ENCODE measurements at places on chromosomes 7 and 10.

DNA sequence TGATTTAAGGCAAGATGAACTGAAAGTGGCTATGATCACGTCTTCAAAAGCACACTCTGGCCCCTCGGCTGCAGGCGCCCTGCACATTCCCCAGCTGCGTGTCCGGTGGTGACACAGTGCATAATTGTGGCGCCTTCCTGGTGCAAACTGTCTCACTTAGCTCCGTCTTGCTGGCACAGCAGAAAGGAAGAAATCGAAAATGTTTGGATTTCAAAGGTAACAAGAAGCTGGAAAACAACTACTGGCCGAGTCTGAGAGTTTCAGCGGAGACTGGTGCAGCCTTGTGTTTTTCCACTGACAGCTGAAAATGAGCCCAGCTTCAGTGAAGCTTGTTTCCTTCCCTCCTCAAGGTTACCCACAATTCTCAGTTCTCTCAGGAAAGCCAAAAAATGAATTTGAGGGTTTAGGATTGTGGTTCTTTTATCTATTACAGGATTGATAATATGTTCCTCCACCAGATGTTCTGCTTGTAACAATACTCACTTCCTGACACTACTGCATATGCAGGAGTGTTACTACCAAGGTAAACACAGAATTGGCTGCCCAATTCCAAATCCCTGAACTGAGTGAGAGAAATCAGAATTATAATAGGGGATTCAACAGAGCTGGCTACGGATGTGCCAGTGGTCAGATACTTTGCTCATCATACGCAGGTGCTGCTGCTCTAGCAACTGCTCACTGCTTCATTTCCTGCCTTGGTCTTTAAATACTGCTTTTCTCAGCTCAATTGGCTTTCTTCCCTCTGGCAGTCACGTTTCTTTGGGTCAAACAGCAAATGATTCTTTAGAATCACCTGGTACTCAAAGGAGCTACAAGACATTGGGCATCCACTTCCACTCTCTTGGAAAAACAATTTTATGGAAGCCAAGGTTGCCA lies 63.7 kb downstream of the TRUB1 start:
- no peak for DNase-seq

DNA sequence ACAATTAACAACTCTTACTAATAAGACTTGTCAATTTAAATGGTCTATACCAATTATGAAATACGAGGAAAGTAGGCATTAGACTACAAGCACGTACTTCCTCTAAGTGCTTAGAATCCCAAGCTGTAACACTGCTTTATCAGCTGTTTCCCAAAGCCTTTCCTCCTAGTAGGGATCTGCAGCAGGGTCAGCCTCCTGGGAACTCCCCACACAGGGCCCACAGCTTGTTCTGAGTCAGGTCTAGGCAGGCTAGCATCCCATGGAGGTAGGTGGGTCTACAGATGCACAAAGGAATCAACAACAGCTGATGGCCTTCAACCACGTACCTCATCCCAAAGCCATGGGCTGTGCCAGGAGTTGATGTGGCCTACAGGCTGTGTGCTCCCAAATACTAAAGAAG lies 14.7 kb downstream of the MMS19 start:
- no peak for DNase-seq

GRCh38 chr7:11830582-11831155 lies 1.3 kb downstream of the THSD7A start:
- DNase-seq = peak; percentile 55

GRCh38 chr10:58016614-58017013 lies 251.1 kb downstream of the IPMK start:
- no peak for DNase-seq

DNA sequence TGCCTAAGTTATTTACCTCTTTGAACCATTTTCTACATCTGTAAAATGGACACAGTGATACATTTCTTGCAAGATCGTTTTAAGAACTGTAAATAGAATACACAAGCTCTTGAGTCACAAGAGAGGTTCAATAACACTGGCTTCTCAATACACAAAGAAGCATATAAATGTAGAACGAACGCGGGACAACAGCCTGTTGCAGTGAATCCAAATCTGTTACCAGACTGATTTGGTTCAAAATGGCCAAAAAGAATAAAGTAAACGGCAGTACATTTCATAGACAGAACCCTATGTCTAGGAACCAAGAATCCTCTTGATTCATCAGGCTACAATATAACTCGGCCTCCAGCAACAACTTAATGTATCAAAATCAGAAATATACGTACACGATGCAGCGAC lies 701 bp downstream of the MTPAP start:
- DNase-seq = no peak

GRCh38 chr10:63115732-63116383 lies 17.3 kb upstream of the NRBF2 start:
- no peak for DNase-seq

GRCh38 chr10:127408733-127409132 lies 140.4 kb upstream of the NPS start:
- DNase-seq = no peak

DNA sequence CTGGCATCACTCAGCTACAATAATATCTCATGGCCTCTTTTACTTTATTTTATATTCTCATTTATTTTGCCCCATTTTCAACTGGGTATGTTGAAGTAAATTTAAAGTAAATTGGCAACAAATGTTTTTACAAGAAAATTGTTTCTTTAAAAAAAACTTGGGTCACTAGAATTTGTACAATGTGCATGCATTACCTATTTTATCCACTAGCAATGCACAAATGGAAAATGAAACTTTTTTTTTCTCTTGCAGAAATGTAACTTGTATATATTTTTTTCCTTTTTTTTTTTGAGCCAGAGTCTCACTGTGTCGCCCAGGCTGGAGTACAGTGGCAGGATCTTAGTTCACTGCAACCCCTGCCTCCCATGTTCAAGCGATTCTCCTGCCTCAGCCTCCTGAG lies 10.3 kb upstream of the H2AZ2 start:
- DNase-seq = no peak

DNA sequence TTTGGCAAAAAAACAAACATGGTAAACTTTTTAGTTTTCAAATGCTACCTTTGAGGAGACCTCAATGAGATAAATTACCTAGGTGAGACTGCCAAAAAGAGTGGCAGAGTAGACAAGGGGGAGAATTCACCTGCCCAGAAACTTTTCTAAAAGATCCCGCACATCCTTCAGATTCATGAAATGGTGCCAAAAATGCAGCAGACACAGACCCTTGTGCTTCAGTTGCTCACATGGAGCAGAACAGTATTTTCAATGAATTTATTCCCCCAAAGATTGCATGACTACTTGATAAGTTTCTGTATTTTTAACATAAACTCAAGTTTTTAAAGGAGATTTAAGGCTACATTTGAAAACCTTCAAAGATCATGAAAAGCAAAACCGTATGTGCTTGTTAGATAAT lies 270.0 kb downstream of the TRIL start:
- no peak for DNase-seq

GRCh38 chr10:58972576-58973234 lies 203.7 kb upstream of the PHYHIPL start:
- DNase-seq = no peak

DNA sequence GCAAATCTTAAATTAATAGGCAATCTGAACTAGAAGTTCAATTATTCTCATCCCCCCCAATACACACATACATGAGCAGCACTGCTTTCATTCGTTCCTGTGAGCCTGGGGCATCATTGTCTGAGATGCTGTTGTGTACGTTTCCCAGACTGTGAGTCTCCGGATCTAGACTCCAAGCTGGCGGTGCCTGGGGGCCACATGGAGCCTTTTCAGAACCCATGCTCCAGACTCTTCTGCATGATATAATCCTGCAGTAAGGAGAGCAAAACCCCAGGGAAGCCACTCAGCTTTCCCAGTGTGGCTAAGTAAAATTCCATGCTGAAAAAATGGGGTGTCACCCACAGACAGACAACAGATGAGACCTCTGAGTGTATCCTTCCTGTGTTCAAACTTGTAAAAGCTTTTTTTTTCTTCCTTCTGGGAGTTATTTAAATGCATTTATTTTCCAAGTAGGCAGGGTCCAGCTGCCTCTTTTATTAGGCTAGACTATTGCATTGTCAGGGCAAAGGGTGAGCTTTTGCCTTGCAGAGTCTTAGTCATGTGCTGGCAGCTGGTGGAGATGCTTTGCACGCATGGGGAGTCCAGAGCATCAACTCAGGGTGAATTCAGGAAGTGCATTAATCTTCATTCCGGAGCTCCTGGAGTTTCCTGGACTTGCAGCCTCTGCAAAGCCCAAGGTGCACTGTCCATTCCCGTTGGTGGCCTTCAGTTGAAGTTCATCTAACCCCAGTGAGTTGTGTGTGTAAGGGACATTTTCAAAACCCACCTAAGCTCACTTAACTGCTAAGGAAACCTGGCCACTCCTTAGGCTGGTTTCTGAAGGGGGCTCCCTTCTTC lies 185.7 kb upstream of the ADO start:
- no peak for DNase-seq

DNA sequence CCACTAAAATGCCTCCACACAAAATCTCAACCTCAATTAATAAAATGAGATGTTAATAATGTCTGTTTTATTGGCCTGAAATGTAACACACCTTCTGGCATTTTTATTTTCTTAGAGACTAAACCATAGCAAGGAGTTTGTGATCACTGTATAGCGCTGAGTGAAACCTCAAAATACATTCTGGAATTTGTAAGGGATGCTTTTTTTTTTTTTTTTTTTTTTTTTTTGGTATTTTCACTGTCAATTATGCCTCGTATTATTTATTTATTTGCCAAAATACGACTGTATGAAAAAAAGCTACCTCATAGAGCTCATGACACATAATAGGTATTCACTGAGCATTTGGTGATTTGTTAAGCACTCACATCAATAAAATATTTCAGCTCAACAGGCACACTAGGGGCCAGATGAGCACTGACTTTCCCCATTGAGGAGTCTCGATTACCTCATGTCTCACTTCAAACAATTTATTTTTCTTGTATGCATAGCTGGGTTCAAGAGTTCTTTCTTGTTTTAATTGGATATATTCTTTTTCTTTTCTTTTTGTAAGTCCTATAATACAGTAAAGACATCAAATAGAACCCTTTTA lies 36.5 kb downstream of the SEMA3C start:
- DNase-seq = no peak

DNA sequence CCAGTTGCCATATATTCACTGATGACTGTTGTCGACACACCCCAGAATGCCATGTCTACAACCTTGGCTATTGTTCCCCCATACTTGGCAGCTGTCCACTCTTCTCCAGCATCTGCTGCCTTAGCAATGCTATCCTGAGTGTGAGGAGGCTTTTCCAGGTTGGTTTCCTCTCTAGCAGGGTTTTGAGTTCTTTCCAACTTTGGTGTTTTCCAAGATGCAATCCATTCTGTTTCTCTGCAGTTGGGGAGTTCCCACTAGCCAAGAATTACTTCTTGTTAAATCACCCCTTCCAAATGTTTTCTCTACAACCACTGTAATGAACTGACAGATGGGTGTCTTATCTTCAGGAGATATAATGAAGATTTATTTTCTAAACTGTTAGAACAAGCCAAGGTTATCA lies 617.4 kb downstream of the CCSER2 start:
- no peak for DNase-seq

DNA sequence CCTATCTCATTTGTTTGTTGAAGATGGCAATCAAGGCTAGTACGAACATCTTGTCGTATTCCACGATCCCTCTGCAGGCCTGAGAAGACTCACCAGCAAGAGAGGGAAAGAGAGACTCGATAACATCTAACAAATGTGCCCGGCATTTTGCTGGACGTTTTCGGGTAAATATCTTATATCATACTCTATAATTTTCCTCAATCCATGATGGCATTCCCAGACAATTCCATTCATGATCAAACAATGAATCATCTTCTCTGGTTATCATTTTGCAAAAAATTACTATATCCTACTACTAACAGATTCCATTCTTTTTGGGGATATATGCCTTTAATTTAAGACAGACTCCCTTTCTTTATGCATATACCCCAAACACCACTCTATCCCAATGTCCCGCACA lies 118.1 kb downstream of the TYW1B start:
- no peak for DNase-seq

GRCh38 chr10:106815427-106816043 lies 349.0 kb downstream of the SORCS1 start:
- DNase-seq = no peak

DNA sequence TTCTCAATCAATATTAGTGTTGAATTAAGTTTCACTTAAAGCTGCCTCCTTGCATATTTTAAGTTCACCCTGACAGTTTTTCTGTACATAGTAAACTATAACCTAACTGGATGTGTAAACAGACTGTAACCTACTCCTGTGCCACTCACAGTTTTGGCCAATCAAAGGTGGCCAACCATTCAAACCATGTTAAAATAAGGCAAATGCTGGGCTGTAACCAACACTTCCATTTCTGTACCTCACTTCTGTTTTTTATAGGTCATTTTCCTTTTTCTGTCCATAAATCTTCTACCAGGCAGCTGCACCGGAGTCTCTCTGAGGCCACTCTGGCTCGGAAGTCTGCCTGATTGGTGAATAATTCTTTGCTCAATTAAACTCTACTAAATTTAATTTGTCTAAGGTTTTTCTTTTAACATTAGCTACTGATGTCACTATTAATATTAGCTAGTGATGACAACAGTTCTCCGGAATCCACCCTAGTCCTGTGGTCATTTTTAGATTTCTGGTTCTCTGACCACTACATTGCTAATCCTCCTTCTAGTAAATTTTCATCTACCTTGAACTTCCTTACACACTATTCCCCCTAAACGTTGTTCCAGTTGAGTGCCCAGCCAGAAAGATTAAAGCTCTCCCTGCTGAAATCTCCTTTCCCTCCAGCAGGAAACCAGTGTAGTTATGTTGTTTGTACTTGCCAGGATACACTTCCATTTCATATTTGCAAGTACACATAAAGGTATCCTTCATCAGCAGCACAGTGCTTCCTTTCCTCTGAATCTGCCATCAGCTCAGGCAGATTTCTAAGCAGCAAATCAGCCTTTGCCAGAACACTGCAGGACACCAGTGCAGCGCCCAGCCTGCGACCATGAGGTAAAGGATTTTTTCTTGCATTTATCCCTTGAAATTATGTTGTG lies 18.6 kb upstream of the IFIT2 start:
- peak; percentile 90 for DNase-seq

DNA sequence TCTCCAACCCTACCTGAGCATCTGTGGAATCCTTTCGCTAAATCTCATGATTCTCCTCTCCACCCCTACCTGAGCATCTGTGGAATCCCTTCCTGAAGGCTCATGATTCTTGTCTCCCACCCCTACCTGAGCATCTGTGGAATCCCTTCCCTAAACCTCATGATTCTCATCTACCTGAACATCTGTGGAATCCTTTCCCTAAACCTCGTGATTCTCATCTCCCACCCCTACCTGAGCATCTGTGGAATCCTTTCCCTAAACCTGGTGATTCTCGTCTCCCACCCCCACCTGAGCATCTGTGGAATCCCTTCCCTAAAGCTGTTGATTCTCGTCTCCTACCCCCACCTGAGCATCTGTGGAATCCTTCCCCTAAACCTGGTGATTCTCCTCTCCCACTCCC lies 342.0 kb downstream of the SDK1 start:
- DNase-seq = no peak
